ENCODE measurements at places on chromosomes 11 and 22. TPM values are rescaled to one million over a fixed set of nuclear protein-coding genes. Genes with fewer than 3 reads are reported as not detected.

The OR4C16 gene
- total RNA-seq, result not detected

DNA sequence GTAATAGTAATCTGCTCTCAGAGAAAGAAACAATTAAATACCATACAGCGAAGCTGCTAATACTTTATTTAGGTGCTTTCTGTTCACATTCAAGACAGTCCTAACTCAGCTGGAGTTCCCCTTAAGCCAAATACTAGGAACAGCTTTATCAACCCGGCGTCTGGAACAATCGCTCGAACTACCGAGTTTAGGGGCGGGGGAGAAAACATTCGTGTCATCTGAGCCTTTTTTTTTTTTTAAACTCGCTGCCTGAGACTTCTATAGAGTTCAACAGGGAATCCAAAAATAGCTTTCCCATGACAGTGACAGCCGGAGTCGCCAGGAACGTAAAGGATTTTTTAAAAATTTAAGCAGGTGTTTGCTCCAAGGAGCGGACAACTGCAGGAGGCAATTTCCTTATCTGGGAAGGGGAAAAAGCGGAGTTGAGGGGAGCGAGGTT, 852 bp downstream of the TRAF6 start:
- peak; percentile 17 for DNase-seq

- DNase-seq, result peak; percentile 25
These were observed 17.1 kb upstream of the ADORA2A start for GRCh38 chr22:24410110-24410856.

The KRTAP5-7 gene
- not detected for total RNA-seq

DNA sequence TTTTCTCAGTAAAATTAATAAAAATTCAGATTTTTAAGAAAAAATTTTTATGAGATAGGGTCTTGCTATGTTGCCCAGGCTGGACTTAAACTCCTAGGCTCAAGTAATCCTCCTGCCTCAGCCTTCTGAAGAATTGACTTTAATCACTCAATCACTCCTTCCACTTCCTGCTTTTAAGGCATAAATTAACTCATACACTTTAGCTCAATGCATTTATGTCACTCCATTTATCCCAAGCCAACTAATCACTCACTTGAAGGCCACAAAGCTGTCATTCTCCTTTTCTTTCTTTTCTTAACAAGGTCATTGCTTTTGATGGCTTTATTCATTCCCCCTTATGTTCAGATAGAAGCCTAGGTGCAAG, 877 bp downstream of the ALG9 start:
- DNase-seq, result no peak

The ENTHD1 gene
- total RNA-seq, result not detected

- no peak for DNase-seq
These were observed 28.3 kb downstream of the NECTIN1 start for GRCh38 chr11:119700536-119701346.

- no peak for DNase-seq
These were observed 196.5 kb downstream of the FAM76B start for GRCh38 chr11:95593111-95593510.

The SEPTIN3 gene
- 11.0 TPM for total RNA-seq

DNA sequence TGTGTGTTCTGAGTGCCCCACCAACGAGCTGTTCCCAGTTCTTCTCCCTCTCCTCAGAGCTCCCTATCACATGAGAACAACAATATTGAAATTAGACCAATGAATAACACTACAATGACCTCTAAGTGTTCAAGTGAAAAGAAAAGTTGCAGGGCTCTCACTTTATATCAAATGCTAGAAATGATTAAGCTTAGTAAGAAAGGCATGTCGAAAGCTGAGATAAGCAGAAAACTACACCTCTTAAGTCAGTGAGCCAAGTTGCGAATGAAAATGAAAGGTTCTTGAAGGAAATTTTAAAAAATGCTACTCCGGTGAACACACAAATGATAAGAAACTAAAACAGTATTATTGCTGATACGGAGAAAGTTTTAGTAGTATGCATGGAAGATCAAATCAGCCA, 199.8 kb downstream of the GUCY1A2 start:
- DNase-seq, result no peak

The P2RX3 gene
- total RNA-seq, result not detected

The PLXNB2 gene
- 33.4 TPM for total RNA-seq

DNA sequence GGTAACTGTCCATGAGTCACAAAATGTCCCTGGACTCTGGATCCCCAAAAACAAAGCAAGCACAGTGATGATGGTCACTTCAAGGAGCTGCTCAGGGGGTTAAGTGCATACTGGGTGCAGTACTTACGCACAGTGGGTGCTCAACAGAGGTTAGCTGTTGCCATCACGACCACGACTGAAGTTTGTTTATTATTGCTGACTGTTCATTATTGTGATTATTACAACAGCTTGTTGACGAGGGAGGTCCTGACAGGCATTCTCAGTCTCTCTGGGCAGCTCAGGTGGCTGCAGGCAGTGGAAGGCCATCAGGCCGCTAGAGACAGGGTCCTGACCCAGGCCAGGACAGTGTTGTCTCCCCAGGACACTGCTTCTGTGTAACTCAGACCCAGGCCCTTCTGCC, 418.8 kb downstream of the SHANK2 start:
- no peak for DNase-seq

- DNase-seq, result peak; percentile 37
These were observed 24.6 kb downstream of the CTTN start for GRCh38 chr11:70422692-70423522.

DNA sequence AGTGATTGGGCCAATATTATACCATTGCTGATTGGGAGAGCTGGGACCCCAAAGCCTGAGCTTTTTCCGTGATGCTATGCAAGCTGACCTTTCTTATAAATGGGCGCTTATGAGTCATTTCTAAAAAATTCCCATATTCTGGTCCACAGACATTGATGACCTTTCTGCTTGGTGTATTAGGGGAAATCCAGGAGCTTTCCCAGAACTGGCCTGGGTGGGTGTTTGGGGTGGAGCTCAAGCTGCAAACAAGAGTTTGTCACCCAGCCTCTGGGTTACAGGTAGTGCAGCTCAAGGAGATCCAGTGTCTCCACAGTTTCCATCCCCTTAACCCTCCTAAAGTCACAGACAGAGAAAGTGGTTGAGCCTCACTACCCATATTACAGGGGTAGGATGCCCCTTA, 67.7 kb downstream of the CCDC81 start:
- DNase-seq, result no peak

- no peak for DNase-seq
These were observed 35.2 kb downstream of the BTG4 start for GRCh38 chr11:111476956-111477355.

GRCh38 chr22:39825661-39826102, 67.9 kb downstream of the ENTHD1 start:
- no peak for DNase-seq

The SCGB2A2 gene
- not detected for total RNA-seq

DNA sequence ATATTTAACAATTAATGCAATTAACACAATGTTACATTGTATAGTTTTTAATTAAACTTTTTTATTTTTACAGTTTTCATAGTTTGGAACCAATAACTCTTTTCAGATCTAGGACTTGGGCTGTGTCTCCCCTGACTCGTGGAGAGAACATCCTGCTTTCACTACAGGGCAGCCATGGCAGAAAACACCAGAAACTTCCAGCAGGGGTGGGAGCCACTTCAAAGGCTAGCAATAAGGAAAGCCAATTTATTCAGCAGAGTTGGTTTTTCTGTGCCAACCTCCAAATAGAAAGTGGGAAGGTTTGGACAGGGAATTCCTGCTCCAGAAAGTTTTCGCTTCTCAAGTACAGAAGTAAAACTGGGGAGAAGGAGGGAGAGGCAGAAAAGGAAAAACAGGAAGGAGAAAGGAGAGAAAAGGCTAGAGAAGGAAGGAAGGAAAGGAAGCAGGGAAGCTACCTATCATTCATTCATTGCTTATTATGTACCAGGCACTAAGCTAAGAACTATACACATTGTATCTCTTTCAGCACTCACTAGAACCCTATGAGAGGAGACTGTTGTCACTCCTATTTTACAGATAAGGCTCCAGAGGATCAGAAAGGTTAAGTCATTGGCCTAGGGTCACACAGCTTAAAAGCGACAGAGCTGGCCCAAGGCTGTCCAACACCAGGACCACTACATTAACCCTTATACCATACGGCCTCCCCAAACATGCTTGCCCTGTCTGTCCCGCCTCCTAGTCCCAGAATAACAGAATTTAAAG, 54.8 kb upstream of the CREB3L1 start:
- peak; percentile 54 for DNase-seq

DNA sequence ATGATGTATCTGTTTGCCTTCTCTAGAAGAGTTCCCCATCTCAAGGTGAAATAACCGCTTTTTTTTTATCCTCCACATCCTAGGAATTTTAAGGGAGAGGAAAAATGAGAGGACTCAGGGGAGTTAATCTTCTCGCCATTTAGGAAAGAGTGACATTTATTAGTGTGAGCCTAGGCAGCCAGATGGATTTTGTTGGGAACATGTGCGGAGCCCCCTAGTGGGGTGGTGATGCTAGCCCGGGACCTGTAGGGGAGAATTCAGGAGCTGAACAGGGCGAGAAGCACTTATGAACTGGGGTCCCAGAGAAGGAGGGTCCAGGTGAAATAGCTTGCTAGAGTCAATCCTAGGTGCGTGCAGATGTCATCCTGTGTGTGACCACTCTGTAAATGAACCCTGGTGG, 10.7 kb downstream of the IL17RA start:
- DNase-seq, result peak; percentile 86

DNA sequence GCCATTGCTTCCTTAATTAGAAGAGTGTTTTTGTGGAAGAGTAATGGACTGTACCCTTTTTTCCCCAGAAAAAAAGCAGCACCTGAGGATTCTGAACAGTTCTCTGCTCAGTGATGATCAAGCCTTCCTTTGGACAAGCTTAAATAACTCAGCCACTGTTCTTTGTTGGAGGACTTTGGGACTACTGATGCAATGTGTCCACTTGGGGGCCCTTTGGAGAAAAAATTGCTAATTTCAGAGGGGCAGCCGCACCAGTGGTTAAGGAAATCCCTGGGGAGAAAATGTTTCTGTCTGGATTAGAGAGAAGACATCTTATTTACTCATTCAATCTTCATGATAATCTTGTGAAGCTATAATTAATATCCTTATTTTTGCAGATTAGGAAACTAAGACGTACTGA, 5.3 kb upstream of the KMT2A start:
- no peak for DNase-seq

- peak; percentile 75 for DNase-seq
These were observed 465 bp downstream of the MAPK1 start for GRCh38 chr22:21866833-21867527.

Data from H7 (cell line).